ENCODE measurements at places on chromosomes 11 and 22.
A peak's percentile ranks its signal among the peaks of the same experiment; 100 is the strongest.

GRCh38 chr22:26718905-26719304, 61.5 kb downstream of the MIAT start:
- DNase-seq = no peak

DNA sequence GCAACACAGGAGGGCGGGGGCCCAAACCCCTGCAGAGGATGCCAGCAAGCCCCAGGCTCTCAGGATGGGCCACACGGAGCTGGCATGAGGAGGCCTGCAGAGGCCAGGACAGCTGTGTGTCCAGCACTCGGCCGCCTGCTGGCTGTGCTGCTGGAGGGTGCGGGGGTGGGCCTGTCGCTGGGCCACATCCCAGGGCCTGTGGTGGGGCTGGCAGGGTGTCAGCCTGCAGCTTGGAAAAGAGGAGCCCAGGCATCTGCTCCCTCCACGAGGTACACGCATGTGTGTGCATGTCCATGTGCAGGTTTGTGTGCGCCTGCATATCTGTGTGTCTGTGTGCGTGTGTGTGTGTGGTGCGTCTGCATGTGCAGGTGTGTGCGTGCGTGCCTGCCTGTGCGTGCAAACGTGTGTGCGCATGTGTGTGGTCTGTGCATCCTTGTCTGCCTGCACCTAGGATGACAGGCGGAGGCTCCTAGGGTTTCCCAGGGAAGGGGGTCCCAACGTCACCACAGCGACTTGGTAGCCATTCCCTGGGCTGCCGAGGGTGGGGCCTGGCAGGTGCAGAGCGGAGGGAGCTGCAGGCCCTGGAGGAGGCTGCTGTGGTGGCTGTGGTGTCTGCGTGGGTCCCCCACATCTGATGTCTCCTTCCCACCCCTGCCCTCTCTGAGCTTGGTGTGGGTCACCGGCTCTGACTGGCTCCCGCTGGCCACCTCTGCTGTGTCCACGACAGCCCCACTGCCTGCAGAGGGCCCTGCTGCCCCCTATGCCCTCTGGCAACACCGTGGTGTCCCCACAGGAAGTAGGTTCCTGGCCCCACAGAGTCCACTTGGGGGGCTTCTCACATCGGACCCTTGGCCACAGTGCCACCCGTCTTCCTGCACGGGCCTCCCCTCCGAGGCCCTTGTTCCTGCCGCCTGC, 17.1 kb downstream of the BRSK2 start:
- no peak for DNase-seq

DNA sequence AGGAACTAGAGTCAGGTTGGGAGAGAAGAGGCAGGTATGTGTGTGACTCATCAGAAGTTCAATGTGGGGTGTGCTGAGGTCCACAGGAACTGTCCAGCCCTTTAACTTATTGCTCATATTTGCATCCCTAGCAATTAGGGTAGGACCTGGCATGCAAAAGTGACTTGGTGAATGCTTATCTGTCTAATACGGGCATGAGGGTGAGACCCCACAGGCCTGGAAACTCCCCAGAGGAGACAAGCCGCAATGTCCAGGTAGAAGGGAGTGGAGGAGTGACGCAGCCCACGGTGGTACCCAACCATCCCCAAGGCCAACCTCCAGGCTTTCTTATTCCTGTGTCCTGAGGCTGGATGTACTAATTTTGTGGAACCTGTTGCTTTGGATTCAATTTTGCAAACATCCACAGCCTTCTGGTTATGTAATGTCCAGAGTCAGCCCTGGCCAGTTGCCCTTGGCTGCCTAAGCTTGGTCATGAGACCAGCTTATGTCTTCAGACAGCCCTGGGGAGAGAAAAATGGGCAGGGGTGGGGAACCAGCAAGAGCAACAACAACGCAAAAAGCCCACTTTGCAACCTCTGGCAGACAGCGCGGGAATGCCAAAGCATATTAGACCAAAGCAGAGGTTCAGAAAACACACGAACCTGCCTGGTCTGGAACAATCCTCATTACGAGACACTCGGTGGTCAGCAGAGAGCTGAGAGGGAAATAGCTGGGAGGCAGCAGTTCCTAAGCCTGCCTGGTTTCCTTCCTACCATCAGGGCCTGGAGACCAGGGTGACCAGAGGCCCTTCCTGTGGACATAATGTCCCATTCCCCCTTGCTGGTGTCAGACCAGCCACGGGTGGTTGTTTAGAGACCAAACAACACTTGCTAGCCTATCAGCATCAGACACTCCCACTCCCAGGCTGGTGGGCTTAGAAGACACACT, 49.3 kb downstream of the TIMP3 start:
- DNase-seq = no peak

DNA sequence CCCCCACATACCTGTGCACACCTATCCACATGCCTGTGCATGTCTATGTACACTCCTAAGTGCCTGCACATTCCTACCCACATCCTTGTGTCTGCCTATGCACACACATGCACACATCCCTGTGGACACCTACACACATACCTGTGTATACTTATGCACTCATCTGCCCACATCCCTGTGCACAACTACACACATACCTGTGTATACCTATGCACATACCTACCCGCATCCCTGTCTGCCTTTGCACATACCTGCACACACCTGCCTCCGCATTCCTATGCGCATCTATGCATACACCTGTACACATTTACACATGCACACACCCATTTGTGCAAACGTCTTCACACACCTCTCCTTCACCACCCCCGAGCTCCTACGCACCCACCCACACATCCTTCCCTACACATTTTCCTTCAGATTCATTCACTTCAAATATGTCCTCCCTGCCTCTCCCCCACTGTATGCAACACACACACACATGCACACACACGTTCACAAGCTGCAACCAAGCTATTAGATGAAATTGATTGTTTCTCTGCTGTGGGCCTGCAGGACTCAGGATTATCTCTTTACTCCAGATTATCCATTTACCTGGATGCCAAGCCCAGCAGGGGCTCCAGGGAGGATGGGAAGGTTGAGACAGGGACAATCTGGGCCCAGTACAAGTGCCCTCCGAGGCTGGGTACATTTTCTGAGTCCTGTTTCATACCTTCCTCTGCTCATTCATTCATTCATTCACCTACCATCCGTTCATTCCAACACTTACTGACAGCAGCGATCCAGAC, 53.2 kb downstream of the TSPAN18 start:
- no peak for DNase-seq

GRCh38 chr11:19382131-19382611, 141.4 kb upstream of the E2F8 start:
- no peak for DNase-seq

GRCh38 chr22:43438666-43439347, 27.0 kb downstream of the MPPED1 start:
- no peak for DNase-seq

DNA sequence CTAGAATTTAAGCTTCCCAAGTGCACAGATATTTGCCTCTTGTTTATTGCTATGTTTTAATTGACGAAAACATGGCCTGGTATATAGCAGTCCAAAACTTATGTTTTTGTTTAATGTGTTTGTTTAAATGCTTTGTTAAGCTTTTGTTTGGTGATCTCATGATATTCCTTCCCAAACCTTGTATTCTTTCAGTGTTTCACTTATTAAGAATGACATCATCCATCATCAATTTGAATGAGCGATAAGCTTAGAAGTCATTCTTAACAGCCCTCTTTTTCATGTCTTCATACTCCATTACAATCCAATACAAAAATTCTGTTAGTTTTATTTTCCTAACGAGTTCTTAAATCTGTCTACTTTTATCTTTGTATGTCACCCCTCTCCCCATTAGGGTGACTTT, 206.0 kb downstream of the DYNC2H1 start:
- DNase-seq = no peak

DNA sequence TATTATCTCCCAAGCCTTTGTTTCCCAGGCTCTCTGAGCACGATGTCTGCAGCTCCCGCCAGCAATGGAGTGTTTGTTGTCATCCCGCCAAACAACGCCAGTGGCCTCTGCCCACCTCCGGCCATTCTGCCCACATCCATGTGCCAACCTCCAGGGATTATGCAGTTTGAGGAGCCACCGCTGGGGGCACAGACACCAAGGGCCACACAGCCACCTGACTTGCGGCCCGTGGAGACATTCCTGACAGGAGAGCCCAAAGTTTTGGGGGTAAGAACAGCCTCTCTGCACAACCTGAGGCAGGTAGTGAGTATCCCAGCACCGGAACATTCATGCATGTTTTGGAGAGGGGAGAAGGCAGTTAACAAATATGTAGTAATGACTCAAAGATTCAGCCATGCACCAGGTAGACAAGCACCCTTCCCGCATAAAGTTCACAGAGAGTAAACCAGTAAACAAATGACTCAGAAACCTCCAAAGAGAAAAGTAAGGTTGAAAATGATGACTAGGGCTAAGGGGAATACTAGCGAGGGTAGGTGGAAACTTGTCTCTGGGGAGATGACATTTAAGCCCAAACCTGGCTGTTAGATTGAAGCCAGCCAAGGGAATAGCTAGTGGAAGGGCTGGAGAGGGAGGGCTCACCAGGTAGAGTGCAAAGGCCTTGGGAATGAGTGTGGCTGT, 7.2 kb downstream of the MS4A15 start:
- no peak for DNase-seq

- DNase-seq = no peak
Observed at GRCh38 chr11:126391970-126392632, 36.6 kb downstream of the ST3GAL4 start.

DNA sequence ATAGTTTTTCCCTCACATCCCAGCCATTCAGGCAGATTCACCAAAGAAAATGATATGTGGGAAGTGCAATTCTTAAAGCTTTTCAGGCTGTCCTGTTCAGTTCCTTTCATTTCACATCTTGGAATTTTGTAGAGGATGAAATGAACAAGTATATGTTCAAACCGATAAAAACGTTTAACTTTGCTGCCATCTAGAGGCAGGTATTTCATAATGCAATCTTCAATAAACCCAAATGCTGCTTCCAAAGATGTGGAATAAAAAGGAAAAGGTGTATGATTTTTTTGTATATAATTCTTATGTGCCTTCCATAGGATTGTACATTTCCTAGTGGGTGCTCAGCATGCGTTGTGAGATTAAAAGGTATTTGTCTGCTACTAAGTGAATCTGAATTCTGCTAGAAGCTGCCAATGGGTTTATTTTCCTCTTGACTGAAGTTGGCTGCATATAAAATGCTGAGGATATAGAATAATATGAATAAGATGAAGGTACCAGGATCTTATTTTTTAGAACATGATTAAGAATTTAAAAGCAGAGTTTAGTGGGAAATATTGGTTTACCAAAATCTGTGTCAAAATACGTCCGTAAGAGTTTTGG, 199.3 kb downstream of the PGR start:
- peak; percentile 12 for DNase-seq

- DNase-seq = no peak
Observed at GRCh38 chr11:111465400-111465799, 46.8 kb downstream of the BTG4 start.

- DNase-seq = no peak
Observed at GRCh38 chr11:68106165-68106940, 14.8 kb downstream of the CHKA start.

GRCh38 chr11:117818041-117818873, 6.3 kb downstream of the FXYD2 start:
- no peak for DNase-seq

DNA sequence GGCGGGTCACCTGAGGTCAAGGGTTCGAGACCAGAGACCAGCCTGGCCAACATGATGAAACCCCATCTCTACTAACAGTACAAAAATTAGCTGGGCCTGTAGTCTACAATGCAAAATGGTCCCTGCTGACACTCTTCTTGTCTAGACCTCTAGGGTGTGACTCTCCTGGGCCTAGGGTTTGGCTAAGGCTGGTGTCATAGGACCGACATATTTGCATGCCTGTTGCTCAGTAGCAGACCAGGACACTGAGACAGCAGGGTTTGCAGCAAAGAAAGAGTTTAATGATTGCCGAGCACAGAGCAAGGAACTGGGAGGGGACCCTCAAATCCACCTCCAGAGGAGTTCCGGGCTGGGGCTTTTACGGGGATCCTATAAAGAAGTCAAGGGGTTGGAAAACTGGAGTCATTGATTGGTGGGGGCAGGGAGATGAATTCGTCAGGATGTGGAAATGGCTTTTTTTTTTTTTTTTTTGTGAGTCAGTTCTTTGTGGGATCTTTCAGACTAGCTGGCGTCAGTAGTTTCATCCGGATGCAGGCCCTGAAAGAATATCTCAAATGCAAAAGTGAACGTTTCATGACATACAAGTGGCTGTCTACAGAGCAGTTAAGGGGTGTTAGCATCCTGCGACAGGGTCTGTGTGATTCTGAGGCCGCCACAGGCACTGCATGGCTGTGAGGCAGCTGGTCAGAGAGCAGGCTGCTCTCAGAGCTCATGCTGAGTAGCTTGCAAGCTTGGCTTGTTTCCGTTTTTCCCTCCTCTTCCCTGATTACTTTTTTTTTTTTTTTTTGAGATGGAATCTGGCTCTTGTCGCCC, 27.2 kb upstream of the A4GALT start:
- no peak for DNase-seq

DNA sequence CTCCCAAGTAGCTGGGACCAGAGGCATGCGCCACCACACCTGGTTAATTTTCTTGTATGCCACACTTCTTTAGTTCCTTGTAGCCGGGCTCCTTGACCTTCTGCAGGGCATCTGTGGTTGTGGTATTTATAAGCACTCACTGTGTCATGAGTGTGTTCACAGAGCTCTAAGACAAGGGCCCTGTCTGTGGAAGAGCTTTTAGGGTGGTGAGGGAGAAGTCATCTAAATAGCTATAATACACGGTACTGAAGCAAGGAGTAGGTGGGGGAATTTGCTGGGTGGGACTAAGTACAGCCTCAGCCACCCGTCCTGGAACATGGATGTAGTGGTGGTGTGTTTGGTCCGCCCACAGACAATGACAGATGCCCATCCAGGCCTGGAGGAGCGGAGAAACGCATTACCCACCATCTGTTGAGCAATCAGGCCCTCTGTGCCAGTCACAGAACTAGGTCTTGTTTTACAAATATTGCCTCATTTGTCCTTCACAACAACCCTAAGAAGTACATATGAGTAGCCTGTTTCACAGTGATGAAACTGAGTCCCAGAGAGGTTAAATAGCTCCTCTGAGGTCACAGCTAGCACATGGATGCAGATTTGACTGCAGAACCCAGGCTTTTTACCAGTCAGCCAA, 10.1 kb downstream of the ACO2 start:
- no peak for DNase-seq

DNA sequence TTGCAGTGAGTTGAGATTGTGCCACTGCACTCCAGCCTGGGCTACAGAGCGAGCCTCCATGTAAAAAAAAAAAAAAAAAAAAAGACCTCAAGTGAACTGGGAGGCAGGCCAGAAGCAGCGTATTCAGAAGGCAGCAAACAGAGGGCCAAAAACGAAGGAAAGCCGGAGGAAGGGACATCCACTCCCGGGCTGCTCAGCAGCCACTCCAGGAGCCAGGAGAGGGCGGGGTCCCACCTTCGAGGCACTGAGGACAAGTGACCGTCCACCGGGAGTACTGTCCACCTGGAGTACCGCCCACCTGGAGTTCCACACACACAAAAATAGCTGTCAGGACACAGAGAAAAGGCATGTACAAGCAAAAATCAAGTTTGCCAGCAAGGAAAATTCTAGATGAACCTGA, 5.5 kb downstream of the TOLLIP start:
- DNase-seq = no peak

- no peak for DNase-seq
Observed at GRCh38 chr11:96246718-96247552, 96.1 kb downstream of the MAML2 start.

Measured in NCI-H1105 (cell line).